AG10803 (cell line): ENCODE measurements at places on chromosomes 4 and X.
A peak's percentile ranks its signal among the peaks of the same experiment; 100 is the strongest.

DNA sequence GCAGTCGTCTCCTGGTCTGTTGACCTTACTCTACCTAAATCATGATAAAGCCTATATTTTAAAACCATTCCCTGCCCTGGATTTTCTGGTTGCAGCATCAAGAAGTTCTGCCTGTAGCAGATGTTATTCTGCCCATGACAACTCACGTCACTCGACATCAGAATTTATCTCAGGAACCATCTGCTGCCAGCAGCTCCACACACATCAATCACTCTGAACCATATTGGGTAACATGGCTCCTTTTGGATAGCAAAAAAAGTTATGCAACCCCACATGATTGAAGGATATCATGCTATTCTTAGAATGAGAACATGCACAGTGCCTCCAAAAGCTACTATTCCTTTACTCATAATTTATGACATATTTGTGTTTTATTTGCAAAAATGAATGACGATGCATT is 341.4 kb downstream of the DHRSX start:
- no peak for DNase-seq

DNA sequence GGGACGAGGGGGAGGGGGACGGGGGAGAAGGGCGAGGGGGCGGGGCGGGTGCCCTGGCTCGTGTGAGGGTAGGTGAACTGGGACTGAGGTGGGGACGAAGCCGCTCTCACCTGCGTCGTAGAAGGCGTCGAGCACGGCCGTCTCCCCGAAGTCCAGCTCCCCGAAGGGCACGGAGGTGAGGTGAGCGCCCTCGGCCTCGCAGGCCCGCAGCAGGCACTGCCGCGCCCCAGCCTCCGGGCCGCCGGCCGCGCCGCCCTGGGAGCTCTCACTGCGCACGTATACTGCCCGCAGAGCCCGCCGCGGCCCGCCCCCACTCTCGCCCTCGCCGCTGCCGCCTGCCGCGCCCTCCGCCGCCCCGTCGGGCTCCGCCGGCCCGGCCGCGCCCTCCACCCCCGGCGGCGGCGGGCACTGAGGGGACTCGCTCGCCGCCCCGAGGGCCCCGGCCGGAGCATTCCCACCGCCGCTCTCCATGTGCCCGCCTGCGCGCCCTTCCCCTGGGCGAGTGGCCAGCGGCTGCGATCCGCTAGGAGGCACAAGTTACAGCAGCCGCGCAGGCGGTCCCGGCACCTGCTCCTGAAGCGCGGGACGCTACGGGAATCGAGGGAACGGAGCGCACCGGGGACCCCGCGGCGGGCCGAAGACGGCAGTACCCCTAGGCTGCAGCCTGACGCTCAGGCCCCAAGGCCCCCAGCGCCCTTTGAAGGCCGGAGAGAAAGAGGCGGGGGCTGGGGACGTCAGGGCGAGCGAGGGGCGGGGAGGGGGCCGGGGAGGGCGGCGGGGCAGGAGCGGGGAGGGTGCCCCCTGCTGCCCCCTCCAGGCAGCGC is at the start of gene MAP3K15:
Gene MAP3K15 (minus strand): TSS at position 718 of the 824 bp plus-strand sequence. CDS start 247 bp downstream, at position 471.
- DNase-seq: peak; percentile 1

DNA sequence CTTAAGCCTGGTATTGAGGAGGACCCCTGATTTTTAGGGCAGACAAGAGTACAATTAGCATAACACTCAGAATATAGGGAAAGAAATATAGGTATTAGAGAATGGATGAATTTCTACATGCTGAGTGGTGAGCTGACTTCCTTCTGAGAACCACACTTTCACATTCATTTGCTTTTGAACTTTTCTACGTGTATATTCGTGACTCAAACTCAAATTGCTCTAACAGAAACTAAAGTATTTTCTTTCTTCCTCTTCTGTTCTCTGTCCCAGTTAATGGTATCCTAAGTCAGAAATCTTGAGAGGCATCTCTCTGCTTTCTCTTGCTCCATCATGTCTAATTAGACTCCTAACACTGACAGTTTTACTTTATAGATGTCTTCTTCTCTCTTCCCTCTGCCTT is 103.2 kb upstream of the CITED1 start:
- no peak for DNase-seq

DNA sequence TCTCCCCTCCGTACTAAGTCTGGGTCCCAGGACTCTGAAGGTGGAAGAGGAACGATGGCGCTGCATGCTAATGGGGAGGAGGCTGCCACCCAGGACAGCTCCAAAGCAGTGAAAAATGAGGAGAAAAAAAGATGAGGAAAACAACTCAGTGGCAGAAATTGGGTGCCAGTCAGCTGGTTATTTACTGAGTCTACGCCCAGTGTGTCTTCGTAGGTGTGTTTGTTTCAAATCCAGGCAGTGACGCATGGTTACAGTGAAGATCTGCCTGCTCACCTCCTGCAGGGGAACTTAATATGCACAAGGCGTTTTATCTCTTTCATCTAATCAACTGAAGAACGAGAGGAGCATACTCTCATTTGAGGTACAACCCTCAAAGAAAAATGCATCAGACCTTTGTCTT is 70.9 kb upstream of the FBXW7 start:
- DNase-seq: no peak

- peak; percentile 72 for DNase-seq
These were observed 10.3 kb downstream of the CENPI start for GRCh38 chrX:101108284-101108683.

DNA sequence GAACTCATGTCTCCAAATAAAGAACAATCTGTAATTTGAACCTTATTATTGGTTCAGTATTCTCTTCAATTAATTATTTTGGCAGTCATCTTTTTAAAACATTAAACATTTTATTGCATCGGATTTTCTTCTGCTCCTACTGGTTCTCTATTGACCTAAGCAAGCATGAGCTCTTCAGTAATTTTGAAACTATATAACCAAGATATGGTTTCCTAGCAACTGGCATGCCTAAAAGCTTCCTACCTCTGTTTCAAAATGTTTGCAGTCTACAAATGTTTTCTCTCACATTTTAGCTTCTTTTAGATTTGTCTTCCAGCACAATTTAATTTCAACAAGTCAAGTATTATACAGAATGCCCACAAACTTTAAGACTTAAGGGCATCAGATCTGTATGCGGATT is 371.3 kb downstream of the GPM6A start:
- DNase-seq: no peak

GRCh38 chrX:95640226-95640625 is 1044.4 kb upstream of the DIAPH2 start:
- DNase-seq: no peak

- DNase-seq: peak; percentile 0
These were observed 46.0 kb upstream of the TEX13A start for GRCh38 chrX:105266456-105266855.
